Stomach (tissue), 19 donors: ENCODE measurements at places on chromosomes 16 and 17. TPM values are rescaled to one million over a fixed set of nuclear protein-coding genes. Genes with fewer than 3 reads are reported as not detected.

DNA sequence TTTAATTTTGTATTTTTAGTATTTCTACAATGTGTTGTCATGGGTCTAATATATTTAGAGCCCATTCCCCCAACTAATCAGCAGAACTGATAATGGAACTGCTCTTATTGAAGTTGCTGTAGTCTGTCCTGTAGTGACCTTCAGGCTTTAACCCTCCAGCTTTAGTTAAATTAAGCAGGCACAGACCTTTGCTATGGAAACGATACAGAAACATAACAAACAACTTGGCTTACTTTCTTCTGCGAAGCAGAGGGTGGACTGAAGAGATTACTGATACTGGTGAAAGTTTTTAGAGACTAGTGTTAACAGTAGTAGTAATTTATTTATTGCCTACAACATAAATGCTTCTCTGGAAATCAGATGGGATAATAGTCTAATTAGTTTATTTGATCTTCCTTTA lies 61.4 kb downstream of the NFATC3 start:
- peak; percentile 76 for DNase-seq

DNA sequence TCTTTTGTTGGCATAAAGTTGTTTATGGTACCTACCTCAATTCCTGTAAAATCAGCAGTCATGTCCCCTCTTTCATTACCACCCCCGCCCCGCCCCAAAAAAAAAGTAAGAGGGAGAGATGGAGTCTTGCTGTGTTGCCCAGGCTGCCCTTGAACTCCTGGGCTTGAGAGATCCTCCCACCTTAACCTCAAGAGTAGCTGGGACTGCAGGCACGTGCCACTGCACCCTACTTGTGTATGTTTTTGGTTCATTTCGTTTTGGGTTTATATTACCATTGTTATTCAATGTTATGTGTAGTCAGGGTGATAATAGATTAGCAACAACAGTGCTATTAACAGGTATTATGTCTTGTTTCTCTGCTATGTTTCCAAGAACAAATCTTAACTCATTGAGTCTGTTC lies 15.9 kb downstream of the TNRC6C start:
- DNase-seq, result no peak

- no peak for DNase-seq
Measured at GRCh38 chr17:5198472-5198871, 6.8 kb upstream of the ZNF594 start.

GRCh38 chr17:73878923-73879322 lies 234.7 kb upstream of the SDK2 start:
- DNase-seq, result no peak

- DNase-seq, result no peak
Measured at GRCh38 chr16:8204096-8204495, 386.2 kb downstream of the TMEM114 start.

DNA sequence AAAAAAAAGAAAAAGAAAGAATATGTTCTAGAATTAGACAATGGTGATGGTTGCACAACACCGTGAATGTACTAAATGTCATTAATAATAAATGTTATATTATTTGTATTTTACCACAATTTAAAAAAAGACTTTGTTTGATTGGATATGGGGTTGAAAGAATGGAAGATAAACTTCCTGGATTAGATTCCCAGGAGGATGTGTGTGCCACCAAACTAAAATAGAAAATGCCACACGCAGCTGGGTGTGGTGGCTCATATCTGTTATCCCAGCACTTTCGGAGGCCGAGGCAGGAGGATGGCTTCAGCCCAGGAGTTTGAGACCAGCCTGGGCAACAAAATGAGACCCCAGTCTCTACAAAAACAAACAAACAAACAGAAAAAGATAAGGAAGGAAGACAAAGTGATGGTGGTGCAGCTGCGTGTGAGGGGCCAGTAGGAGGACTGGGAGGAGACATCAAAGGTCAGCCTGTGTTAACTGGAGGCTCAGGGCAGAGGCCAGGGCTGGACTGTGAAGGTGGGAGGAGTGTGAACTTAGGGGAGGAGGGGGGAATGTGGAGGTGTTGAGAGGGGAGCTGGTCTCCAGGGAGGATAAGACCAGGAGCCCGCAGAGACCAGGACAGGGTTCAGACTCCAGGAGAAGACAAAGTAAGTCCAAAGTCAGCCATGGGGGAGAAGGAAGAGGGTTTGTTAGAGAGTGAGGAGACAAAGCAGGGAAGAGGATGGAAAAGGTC lies 4.1 kb downstream of the PECAM1 start:
- no peak for DNase-seq

ICAM2 gene
- total RNA-seq, result 25.3 TPM

DNA sequence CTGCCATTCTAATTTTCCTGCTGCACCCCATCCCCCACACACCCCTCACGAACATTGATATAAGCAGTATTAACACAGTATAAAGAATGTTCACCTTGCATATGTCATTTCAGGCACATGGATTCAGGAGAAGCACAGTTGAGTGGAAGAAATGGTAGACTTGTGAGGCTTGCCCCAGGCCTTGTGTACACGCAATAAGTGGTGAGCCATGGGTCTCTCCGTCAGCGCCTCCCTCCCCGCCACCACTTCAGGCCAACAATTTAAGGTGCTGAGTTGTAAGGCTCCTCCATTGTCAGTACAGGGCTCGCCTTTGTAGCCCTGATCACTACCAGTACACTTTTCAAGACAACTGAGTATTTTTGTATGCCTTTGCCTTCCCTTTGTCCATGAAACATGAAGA lies 12.2 kb upstream of the CLEC18C start:
- no peak for DNase-seq

- no peak for DNase-seq
Measured at GRCh38 chr16:55482056-55482455, 3.1 kb downstream of the MMP2 start.

KRTAP9-4 gene
- total RNA-seq, result not detected

DNA sequence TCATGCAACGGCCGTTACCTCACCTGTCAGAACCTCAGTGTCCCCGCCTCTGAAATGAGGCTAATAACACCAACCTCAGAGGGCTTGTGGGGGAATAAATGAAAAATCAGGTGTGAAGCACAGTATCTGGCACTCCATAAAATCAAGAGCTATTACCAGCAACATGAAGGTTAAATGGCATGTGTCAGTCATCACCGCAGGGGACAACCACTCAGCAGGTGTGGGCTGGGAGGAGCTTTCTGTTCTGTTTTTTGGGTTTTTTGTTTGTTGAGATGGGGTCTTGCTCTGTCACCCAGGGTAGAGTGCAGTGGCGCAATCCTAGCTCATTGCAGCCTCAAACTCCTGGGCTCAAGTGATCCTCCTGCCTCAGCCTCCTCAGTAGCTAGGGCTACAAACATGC lies 16.8 kb upstream of the KRT19 start:
- no peak for DNase-seq

DNA sequence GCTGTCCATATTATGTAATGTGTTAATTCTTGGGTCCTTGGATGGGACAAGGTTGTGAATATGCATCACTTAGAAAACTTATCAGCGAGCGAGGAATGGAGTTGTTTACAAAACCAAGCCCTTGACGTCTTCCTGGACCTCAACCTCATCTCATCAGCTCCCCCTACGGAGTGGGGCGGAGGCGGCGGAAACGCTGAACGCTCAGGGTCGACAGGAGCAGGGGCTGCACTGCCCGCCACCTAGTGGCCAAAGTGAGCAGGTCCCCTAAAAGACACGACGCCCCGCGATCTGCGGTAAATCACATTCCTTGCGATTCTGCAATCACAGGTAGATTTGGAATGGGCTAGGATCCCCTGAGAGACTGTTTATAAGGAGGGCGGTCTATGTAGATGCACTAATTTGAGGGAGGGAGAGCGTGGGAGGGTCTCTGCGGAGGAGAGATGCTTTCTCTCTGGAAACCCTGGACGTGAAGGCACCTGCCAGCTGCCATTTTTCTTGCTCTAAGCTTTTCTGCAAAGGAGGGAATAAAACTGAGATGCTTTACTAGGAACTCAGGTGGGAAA lies 5.4 kb upstream of the ICAM2 start:
- DNase-seq, result peak; percentile 95

DNA sequence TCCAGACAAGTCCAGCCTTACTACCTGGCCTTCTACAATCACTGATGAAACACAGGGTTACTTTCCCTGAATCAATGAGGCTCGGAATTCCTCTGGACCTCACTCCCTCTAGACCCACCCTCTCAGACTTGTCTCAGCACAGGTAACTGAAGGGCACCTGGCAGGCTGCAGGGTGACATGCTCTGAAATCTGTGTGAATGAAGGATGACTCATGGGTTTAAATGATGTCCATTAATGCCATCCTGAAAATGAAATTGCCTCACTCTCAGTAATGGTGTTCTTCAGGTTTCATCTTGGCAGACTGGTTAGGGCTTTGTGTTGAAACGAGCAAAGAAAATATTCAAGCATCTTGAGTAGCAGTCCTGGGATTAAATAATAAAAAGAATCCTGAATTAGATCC lies 134.4 kb downstream of the MAF start:
- no peak for DNase-seq

HBA2 gene
- total RNA-seq, result 570 TPM

DNA sequence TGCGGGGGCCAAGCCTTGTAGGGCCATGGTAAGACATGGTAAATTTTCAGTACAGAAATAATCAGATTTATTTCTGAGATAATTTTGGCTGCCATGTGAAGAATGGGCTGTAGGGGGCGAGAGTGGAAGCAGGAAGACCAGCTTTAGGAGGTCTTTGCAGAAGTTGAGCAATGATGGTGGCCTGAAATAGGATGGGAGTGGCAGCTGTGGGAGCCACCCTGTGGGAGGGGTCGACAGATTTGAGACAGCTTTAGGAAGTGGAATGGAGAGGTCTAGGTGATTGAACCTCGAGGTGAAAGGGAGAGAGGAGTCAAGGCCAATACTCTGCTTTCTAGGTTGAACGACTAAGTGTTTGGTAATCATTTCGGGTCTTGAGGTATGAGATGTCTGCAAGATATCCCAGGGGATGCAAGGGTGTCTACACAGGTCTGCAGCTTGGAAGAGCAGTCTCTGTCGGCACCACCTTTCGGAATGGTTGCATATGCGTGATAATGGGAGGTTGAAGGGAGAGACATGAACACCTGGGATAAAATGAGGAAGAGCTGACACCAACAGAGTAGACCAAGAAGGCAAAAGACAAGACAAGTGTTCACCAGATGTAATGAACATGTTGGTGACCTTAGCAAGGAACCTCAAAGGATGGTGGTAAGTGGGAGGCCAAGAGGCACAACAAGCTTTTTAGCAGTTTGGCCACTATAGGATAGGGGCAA lies 4.2 kb upstream of the ATXN7L3 start:
- no peak for DNase-seq

- DNase-seq, result no peak
Measured at GRCh38 chr16:85105475-85105874, 6.8 kb downstream of the CIBAR2 start.

- no peak for DNase-seq
Measured at GRCh38 chr17:44014133-44014436, 678 bp downstream of the TMEM101 start.

AARS1 gene
- total RNA-seq, result 49.2 TPM

DNA sequence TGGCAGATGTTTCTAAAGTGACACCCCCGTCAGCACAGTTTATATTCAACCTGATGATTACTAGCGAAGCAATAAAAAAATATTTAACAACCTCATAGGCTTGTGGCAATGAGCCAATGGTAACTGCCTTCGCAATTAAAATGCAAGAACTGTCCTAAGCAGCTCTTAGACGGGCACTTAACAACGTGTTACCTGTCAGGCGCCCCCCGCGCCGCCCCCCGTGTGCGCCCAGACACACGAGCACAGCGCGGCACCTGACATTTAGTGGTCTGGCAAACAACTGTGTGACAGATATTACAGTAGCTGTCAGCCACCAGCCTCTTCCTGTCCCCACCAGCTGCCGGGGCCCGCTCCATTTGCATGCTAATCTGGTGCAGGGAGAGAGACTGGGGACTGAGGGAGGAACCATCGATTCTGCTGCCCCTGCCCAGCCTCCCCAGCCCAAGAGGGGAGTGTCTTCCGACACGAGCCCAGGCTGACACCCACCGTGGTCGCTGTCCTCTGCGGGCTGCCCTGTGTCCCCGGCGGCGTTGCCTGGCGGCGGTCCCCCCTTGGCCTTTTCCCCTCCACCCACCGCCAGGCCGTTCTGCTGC lies 12.7 kb downstream of the NDUFAF8 start:
- DNase-seq, result peak; percentile 69

ABI3 gene
- 72.4 TPM for total RNA-seq

GRCh38 chr16:4115209-4115948 lies 863 bp downstream of the ADCY9 start:
- DNase-seq, result peak; percentile 85

DNA sequence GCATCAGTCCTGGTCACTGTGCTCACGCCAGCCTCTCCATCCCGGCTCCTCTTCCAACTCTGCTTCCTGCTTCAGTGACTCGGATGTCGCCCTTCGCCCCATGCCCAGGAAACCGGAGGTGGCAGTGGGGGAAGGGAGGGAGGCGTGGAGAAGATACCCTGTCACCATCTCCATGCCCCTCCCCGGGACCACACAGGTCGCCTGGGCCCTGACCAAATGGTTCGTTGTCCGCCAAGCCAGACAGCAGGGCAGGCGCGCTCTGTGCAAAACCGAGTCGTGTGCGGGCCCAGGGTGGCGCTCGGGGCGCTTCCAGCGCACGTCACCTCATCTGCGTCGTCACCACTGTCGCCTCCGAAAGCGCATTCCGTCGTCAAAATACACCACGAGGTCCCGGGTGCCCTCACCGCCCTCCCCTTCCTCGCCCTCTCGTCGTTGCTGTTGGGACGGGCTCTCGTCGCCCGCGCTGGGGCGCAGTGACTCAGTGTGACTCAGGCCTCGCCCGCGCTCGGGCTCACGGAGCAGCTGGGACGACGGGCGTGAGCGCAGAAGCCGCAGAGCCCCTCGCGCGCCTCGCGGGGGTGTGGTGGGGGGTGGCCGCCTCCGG lies 39.2 kb downstream of the ZNF778 start:
- DNase-seq, result peak; percentile 73

DNA sequence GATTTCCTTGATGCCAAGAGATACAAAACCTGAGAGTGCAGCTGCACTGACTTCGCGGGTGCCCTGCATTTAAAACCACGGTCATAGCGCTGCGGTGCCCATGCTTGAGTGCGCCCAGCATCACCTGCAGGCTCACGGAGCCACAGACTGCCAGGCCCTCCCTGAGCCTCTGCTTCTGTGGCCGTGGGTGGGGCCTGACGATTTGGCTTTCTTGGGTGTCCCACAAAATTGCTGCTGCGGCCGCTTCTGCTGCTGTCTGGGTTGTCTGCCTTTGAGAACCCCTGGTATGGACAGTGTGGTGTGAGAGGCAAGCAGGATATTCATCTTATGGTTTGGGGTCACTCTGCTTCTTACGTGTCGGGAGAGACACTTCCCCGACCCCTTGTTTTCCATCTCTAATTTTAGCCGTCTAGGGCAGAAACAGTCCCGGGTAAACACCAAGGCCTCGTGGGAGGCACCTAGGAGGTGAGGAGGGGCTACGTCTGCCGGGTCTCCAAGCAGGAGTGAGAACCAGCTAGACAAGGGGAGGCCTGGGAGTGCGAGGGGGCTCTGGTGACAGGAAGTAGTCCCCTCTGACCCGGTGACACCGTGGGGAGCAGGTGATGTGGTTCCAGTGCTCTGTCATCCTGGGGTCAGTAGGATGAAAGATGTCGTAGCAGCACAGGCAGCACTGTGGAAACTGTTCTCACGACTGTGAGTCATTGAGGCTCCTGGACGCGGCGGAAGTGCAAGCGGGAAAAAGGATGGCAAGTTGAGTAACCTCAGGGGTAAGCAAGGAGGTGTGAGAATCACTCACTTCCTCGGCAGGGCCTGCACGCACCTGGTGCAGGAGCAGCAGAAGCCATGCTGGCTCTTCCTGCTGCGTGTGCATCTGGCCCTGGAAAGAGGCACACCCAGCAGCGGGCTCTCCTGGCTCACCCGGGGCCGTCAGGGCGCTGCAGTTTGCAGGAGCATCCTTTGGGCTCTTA lies 176.3 kb downstream of the RPTOR start:
- DNase-seq, result peak; percentile 38
